ENCODE measurements at places on chromosomes 6 and 20.

GRCh38 chr20:58688840-58689239, 3.8 kb upstream of the NPEPL1 start:
- DNase-seq = no peak

GRCh38 chr6:3355011-3355357, 96.2 kb downstream of the PSMG4 start:
- DNase-seq = no peak

DNA sequence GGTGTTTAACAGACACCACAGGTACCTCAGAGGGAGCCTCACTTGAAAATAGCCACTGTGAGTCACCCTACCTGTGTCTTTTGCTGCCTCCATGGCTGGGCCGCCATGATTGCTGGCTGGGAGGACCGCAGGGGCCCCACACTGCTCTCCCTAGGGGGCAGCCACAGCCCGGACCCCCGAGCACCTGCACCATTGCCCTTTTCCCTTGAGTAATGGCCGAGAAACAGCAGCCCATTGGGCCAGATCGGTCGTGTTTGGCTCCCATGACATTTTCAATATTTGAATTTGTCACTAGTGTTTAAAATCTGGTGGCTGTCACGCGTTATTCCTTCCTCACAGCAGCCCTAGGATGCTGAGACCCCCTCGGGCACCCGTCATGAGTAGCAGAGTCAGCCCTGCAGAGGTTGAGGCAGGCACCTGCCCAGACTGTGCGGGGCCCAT, 6.7 kb downstream of the ZBP1 start:
- DNase-seq = no peak

DNA sequence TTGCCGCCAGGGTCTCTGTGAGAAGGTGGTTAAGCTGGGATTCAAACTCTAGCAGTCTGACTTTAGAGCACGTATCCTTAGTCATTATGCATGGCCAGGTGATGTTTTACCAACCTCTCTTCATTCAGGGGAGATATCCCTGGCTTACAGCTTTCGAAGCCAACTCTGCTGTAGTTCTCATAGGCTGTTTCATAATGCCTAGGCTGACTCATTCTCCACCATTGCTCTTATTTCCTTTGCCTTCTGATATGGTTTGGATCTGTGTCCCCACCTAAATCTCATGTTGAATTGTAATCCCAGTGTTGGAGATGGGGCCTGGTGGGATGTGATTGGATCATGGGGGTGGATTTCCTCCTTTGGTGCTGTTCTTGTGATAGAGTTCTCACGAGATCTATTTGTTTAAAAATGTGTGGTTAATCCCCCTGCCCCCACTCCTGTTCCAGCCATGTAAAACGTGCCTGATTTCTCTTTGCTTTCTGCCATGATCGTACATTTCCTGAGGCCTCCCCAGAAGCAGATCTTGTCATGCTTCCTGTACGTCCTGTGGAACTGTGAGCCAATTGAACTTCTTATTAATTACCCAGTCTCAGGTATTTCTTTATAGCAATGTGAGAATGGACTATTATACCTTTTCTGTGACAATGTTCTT, 94.6 kb upstream of the MAN1A1 start:
- DNase-seq = no peak

DNA sequence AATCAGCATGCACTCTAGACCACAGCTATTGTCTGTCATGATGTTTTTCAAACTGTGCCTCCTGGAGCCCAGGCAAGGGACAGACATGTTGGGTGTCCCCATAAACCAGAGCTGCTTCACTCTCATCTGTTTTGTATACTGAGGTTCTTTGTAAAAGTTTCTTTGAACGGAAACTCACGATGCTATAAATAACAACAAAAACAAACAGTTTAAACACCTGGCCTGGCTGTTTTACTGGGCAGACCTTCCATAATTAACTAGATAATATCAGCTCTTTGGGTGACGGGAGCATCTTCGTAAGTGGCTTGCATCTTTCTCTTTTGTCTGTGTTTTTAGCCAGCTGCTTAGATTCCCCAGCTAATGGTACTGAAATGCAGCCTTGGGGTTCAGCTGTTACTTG, 190.3 kb downstream of the ZDHHC14 start:
- no peak for DNase-seq

All from stimulated activated CD4-positive, alpha-beta T cell treated with anti-CD3 and anti-CD28 coated beads, Interleukin-1b, Interleukin-23, amount 100 ng/mL, for 1 hour (primary cell).